ENCODE measurements at places on chromosomes 1 and 21. TPM values are rescaled to one million over a fixed set of nuclear protein-coding genes. Genes with fewer than 3 reads are reported as not detected.

GRCh38 chr1:47534436-47534835, 96.6 kb downstream of the FOXD2 start:
- no peak for DNase-seq

DNA sequence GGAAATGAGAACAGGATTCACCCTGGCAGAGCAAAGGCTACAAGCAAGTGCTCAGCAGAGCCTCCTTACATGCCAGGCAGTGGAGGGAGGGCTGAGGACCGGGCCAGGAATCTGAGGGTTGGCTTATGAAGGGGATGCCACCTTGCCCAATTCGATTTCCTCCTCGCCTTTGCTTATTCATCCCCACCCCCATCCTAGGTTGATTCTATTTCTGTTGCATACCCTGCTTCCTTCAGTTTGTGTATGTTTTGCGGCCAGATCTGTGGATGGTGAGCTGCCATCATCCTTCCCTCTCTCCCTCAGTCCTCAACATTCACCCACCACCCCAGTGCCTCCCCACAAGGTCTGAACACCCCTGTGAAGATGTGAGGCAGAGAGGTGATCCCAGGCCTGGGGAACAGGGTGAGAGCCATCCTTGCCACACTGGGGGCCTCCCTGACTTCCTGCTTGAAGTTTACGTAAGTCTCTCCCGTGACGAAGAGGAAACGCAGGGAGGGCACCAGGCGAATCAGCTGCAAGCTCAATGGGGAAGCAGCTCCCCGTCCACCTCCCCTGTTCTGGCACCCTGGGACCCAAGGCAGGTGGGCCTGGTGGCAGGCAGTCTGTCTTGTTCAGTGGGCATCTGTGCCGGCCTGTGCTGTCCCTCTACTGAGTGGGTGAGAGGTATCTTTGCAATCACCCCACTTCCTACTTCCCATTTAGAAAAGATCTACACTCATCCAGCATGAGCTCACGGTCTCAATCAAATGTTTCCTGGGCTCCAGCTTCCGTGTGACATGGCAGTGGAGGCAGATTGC, 50.6 kb upstream of the CNTN2 start:
- no peak for DNase-seq

The ANXA9 gene
- 0.33 TPM for total RNA-seq

The MPL gene
- total RNA-seq = 0.63 TPM

GRCh38 chr1:226083302-226084101, 21.0 kb downstream of the H3-3A start:
- DNase-seq = peak; percentile 97

The OR14K1 gene
- not detected for total RNA-seq

The A3GALT2 gene
- total RNA-seq = not detected

GRCh38 chr1:91876040-91876470, 9.9 kb downstream of the TGFBR3 start:
- no peak for DNase-seq
